HFFc6 (cell line): ENCODE measurements at places on chromosomes 5 and 9.

GRCh38 chr5:32909207-32909606 lies 198.1 kb downstream of the NPR3 start:
- H3K27me3 ChIP-seq = no peaks in the 10 kb centered on the region
- DNase-seq = peak; percentile 68
- H3K36me3 ChIP-seq = peaks cover 11% of the 10 kb centered on the region
- H3K4me3 ChIP-seq = no peak overlapping the region
- peaks cover 26% of the 10 kb centered on the region for H3K4me1 ChIP-seq

DNA sequence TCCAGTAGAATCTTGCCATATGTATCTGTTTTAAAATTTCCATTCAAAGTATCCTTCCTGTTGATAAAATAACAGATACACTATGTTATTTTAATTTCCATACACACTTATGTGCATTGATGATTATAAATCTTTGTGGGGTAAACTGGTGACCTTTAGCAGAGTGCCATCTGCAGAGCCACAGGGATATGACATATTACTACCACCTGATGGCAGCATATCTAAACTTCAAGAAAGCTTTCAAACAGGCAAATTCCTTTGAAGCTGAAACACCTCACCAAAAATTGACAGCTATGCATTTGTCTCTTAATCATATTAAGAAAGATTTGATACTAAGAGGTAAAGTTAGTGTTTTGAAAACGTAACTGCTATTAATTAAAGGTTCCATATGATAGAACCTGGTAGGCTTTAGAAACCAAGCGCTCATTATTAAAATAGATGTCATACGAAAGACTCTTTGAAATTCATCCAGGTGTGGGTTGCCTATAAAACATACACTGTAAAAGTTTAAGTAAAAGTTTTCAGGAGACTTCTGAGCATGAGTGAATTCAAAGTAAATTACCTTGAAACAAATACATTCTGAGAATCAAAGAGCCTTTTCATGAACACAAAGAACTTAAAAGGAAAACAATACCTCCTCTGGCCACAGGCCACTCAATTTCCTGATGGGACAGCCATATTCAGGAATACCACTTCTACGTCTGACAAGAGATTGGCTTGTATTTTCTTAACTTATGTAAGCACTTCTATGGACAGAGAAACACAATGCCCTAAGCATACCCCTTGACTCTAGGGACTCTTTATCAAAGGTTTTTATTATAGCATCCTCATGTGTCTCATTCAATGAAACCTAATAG lies 93.3 kb downstream of the KIAA0825 start:
- no peak overlapping the region for H3K4me3 ChIP-seq
- DNase-seq = peak; percentile 18
- H3K27ac ChIP-seq = no peak overlapping the region
- H3K36me3 ChIP-seq = no peaks in the 10 kb centered on the region

- no peak overlapping the region for H3K27ac ChIP-seq
- DNase-seq = no peak
- H3K36me3 ChIP-seq = no peaks in the 10 kb centered on the region; the same call in 1 of the 2 replicates
Measured at GRCh38 chr5:83552275-83552674, 80.7 kb downstream of the VCAN start.

DNA sequence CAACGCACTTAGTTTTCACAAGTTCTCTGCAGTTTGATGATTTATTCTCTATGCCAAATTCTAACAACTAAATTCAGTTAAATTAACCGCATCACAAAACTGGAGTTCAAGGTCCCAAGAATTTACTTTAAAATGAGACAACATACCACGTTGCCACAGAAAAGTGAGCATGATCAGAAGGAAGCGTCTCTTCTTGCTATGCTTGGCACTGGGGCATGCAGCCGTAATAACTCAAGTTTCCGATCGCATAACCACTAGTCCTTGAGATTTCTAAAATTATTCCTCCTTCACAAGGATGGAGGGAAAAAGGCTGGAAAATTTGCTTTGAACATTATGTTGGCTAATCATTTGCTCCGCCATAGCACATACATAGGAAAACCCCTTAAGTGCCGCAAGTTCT lies 13.9 kb downstream of the NFIB start:
- peaks cover 11% of the 10 kb centered on the region; the same call in 1 of the 2 replicates for H3K4me1 ChIP-seq
- DNase-seq = no peak
- H3K27me3 ChIP-seq = peaks cover 14% of the 10 kb centered on the region
- H3K36me3 ChIP-seq = no peaks in the 10 kb centered on the region

- no peak for DNase-seq
- no peak overlapping the region for H3K4me3 ChIP-seq
- no peaks in the 10 kb centered on the region for H3K27me3 ChIP-seq
- peaks cover 16% of the 10 kb centered on the region for H3K4me1 ChIP-seq
- H3K36me3 ChIP-seq = no peaks in the 10 kb centered on the region
Measured at GRCh38 chr5:53971131-53971530, 339.2 kb downstream of the ARL15 start.

GRCh38 chr5:89584339-89584956 lies 701.5 kb upstream of the MEF2C start:
- DNase-seq = peak; percentile 26
- peaks cover 10% of the 10 kb centered on the region for H3K4me1 ChIP-seq
- H3K27me3 ChIP-seq = no peaks in the 10 kb centered on the region
- H3K27ac ChIP-seq = no peak overlapping the region
- no peaks in the 10 kb centered on the region for H3K36me3 ChIP-seq
